ENCODE measurements at places on chromosomes 3 and 15.
A peak's percentile ranks its signal among the peaks of the same experiment; 100 is the strongest.

- no peak for DNase-seq
Measured at GRCh38 chr3:196142202-196142956, 60.5 kb upstream of the TFRC start.

DNA sequence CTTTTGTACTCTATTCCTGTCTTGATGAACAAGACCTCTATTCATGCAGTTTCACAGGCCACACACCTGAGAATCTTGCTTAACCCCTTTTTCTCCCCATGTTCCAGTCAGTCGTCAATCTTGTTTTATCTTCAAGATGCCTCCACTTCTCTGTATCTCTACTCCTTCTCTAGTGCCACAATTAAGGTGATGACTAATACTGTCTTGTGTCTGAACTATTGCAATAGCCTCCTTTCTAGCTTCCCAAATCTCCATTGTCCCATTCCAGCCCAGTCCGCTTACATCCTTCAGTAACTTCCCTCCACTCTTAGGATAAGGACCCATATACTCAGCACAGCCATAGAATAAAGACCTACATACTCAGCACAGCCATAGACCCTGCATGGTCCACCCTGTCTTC is 24.7 kb downstream of the CHST14 start:
- DNase-seq = no peak

DNA sequence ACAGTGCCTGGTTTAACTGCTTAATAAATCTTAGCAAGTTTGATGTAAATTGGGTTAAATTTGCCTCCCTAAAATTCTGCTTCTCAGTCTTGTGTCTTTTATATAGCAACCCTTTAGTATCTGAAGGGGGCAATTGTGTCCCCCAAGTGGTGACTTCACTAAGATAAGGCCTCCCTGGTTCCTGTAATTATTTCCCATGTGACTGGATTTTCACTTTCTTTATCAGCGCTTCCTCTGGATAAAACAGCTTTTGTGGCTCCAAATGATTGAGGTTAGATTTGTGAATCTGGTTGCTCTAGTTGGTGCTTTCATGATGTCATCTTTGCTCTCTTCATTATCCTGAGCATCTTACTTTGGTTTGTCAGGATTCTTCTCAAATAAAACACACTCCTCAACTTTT is 334.3 kb upstream of the CTDSPL start:
- no peak for DNase-seq

- no peak for DNase-seq
Measured at GRCh38 chr3:49627634-49628033, 46.5 kb upstream of the APEH start.

- peak; percentile 46 for DNase-seq
Measured at GRCh38 chr15:59501597-59501996, 63.6 kb downstream of the FAM81A start.

GRCh38 chr15:67037694-67038093 is 27.7 kb upstream of the SMAD3 start:
- DNase-seq = no peak

DNA sequence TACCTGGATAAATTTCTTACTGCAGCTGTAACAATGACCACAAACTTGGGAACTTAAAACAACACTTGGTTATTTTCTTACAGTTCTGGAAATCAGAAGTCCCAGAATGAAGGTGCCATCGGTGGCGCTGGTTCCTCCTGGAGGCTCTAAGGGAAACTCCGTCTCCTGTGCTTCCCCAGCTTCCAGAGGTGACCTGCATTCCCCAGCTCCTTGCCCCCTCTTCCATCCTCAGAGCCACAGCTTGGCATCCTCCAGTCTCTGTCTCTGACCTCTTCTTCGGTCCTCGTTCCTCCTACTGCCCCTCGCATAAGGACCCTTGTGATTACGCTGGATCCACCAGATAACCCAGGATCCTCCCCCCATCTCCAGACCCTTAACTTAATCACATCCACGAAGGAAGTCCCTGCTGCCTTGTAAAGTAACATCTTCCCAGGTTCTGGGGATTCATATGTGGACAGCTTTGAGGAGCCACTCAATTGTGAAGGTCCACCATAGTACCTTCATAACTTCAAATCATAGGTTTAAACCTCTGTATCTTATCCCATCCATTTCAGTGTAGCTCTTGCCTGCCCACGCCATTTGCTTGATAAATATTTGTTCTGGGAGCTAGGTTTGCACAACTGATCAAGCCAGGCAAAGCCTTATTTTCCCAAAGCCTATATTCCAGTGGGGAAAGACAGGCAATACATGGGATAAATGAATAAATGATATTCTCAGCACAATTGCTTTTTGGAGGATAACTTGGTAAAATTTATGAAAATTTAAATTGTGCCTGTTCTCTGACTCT is 34.8 kb downstream of the KLF15 start:
- DNase-seq = no peak

- no peak for DNase-seq
Measured at GRCh38 chr3:159789017-159789416, 199.6 kb upstream of the IL12A start.

DNA sequence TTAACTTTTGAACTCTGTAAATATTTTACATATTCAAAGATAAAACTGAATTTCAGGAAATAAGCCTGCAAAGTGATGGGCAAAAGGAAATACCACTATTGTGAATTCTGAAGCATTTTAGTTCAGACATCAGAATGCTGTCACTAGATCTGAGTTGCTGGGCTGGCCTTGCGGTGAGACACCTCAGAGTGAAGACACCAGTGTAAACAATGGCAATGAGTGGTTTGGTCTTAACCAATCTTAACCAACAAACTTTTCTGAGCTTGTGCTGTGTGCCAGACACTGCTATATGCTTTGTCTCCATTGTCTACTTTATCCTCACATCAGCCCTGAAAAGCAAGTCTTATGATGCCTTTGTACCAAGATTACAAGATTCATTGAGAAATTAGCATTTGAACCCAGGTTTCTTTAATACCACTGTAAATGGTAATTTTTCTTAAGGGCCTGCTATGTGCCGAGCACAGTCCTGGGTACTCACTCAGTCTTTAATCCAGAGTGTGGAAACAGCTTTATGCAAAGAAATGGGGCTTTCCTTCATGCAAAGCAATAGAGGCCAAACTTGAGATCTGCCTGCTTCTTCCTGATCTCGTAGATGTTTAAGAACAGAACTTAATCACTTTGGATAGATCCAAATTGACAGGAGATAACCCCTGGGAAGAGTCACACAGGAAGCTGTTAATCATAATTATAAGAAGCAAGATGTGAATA is 55.0 kb downstream of the TMEM39A start:
- DNase-seq = no peak

GRCh38 chr3:194140520-194141414 is 4.8 kb downstream of the HES1 start:
- peak; percentile 43 for DNase-seq

DNA sequence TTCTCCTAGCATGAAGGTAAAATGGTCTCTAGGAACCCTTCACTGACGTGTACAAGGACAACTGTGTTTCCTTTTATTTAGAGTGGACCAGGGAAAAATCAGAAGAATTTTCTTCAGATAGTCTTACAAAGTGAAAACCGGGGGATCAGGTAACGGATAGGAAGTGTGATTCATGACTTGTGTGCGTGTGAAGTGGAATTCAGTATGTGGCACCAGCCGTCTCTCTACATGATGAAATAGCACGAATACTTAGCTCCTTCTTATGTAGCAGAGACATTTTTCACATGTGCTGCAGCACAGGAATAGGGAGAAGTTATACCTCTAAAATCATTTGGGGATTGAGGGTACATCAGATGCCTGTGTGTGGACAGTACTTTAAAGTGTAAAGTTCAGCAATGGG is 159.2 kb downstream of the MEX3B start:
- DNase-seq = no peak

- no peak for DNase-seq
Measured at GRCh38 chr3:116267116-116267515, 178.2 kb downstream of the LSAMP start.

- DNase-seq = no peak
Measured at GRCh38 chr15:69308949-69309348, 10.2 kb downstream of the PAQR5 start.

- no peak for DNase-seq
Measured at GRCh38 chr15:57133127-57133968, 214.9 kb downstream of the TCF12 start.

GRCh38 chr15:44084171-44084570 is 110.9 kb downstream of the FRMD5 start:
- no peak for DNase-seq

DNA sequence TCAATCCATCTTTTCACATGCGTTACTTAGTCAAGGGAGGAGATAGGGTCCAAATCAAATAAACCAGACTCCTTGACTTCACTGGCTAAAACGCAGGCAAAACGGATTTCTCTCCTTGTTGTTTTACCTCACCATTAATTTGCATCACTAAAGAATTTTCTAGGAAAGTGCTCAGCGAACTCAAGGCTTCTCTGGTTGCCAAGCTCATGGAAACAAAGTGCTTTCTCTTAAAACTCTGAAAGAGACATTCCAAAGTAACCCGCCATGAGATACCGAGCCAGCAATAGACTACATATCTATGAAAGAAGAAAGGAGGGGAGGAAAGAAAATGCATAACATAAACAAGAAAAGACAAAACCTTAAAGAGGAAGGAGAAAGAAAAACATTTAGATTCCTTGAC is 211.7 kb upstream of the WNT5A start:
- no peak for DNase-seq

DNA sequence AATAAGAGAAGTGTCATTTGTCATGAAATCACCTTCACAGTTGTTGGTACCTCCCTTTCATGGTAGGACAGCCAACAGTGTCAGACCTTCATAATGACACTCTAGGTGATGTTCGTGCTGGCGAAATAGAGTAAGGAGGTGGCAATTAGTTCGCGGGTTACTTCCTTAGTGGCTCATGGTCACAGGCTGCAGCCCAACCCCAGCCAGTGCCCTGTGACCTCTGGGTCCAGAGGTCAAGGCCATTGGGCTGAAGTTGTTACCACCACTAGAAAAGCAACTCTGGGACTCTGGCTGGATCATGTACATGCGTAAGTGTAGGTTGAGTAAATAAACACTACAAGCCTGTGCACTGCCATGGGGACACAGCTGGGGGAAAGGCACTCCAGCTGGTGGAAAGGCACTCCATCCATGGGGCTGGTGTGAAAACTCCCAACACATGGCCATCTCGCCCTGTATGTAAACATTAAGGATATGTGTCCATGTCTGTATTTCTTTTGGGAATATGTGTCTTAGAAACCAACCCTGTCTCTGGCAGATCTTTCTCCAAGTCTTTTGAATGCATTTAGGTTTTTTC is 106.7 kb downstream of the RYK start:
- no peak for DNase-seq

DNA sequence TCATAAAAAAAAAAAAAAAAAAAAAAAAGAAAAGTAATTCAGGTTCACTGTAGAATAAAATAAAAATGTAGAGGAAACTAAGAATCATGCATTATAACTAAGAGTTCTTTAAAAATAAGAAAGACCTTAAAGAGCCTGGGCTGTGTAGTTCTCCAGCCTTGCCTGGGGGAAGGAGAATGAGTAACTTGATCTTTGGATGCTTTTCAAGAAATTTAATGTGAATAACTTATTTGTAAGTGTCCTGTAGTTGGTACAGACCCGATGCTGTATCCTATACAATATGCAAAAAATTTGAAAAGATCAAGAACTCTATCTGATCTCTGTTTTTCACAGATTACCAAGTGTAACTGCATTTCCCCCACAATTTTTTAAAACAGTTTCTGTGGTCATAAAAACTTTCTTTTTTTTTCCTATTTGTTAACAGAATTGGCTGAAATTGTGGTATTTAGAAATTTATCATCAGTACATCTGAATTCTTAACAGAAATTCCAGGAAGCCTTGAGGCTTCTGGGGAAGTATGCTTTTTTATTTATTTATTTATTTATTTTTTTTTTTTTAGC is 195.3 kb downstream of the THRB start:
- no peak for DNase-seq

DNA sequence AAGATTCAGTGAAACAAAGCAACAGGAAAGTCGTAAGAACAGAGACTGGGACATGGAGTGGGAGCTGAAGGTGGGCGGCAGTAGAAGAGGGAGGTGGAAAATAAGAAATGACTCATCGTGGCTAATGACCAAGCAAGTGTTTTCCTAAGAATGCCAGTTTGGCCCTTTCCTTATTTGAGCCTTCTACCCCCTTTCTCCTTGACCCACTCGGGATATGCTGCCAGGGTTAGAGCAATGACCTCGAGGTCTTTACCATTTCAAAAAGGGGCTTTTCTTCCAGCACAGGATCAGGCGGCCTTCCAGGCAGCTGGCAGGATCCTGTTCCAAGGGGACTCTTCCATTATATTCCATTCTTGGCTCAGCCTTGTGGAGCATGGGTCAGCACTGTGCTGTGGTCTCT is 241.1 kb downstream of the RYR3 start:
- no peak for DNase-seq
